Stimulated activated memory B cell treated with anti-CD40 and anti-IgM and Interleukin-4, amounts not matched to agents 10 μg/mL and 1 μg/mL and 100 μg/mL, for 72 hours (primary cell): ENCODE measurements at places on chromosomes 5 and 9.
A peak's percentile ranks its signal among the peaks of the same experiment; 100 is the strongest.

- H3K4me1 ChIP-seq: peaks cover 50% of the 10 kb centered on the region
- ATAC-seq: peak; percentile 63
- H3K27me3 ChIP-seq: no peaks in the 10 kb centered on the region
These were observed 1.1 kb upstream of the ZSWIM6 start for GRCh38 chr5:61330845-61331406.

- ATAC-seq: peak; percentile 57
- H3K4me1 ChIP-seq: peaks cover 9% of the 10 kb centered on the region
- H3K36me3 ChIP-seq: no peaks in the 10 kb centered on the region
- no peaks in the 10 kb centered on the region for H3K27me3 ChIP-seq
These were observed 73.5 kb downstream of the TRIM36 start for GRCh38 chr5:115096034-115096769.

- H3K4me3 ChIP-seq: no peak overlapping the region
- no peaks in the 10 kb centered on the region for H3K36me3 ChIP-seq
- no peak overlapping the region for H3K27ac ChIP-seq
- no peaks in the 10 kb centered on the region for H3K4me1 ChIP-seq
These were observed 151.8 kb upstream of the GPR151 start for GRCh38 chr5:146667633-146668272.

- H3K36me3 ChIP-seq: peaks cover 45% of the 10 kb centered on the region
- no peak overlapping the region for H3K4me3 ChIP-seq
- peak; percentile 66 for ATAC-seq
- peaks cover 45% of the 10 kb centered on the region for H3K27me3 ChIP-seq
These were observed 6.9 kb upstream of the EXOC3 start for GRCh38 chr5:435961-436640.

- H3K27ac ChIP-seq: no peak overlapping the region
- no peaks in the 10 kb centered on the region for H3K4me1 ChIP-seq
- no peak overlapping the region for H3K4me3 ChIP-seq
- no peak for ATAC-seq
- no peaks in the 10 kb centered on the region for H3K27me3 ChIP-seq
These were observed 1750.6 kb upstream of the CDH9 start for GRCh38 chr5:28788954-28789353.

DNA sequence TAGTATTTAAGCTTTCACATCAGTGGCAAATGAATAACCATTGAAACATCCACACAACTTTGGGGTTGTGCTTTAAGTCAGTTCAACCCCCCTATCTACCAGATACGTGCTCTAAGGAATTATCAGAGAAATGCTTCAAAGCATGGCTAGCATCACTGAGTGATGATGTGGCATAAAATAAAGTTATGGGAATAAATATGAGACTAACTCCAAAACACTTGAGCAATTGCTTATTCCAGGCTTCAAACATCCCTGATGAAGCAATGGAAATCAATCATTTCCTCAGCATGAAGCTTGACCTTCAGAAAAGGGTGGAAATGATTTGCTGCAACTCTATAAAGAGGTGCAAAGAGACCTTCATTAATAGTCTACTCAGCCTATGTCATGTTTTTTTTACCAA lies 292.0 kb upstream of the SMC2 start:
- no peaks in the 10 kb centered on the region for H3K4me1 ChIP-seq
- no peak overlapping the region for H3K4me3 ChIP-seq
- H3K27me3 ChIP-seq: no peaks in the 10 kb centered on the region
- no peak for ATAC-seq
- no peaks in the 10 kb centered on the region for H3K36me3 ChIP-seq

- H3K27ac ChIP-seq: no peak overlapping the region
- ATAC-seq: no peak
- no peaks in the 10 kb centered on the region for H3K36me3 ChIP-seq
These were observed 460.3 kb upstream of the TYRP1 start for GRCh38 chr9:12232836-12233235.

- no peaks in the 10 kb centered on the region for H3K36me3 ChIP-seq
- H3K27me3 ChIP-seq: no peaks in the 10 kb centered on the region
- no peak for ATAC-seq
These were observed 153.5 kb upstream of the KIF2A start for GRCh38 chr5:62152394-62153087.

DNA sequence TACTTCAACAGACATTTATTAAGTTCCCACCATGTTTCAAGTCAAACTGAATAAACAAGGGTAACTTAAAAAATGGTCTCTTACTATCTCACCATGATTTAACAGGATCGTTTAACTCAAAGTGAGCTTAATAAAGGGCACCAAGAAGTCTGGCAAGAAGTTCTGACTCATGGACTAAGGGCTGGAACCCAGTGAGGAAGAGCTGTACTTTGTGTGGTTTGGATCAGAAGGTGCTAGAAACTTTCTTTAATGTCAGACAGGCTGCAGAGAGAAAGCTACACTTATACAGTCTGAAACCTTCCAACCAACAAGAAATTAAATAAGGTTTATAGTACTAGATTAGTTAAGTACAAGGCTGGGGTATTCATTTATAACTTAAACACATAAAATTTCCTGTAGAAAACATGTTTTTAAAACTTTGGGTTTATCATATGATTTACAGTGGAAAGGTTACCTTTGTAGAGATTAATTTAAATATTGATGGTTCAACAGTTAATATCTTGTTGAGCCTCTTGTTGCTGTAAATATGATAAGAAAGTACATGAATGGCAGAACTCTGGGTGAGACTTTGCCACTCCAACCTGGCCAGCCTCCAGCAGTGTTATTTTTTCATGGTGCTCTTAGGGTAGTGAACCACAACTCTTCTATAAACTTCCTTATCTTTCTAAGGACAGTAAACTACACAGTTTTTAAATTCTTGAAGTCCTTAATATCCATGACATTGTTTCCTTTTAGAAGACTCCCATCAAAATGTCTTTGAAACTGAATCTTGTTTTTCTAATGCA lies 162.8 kb downstream of the MAN2A1 start:
- H3K27ac ChIP-seq: no peak overlapping the region
- no peaks in the 10 kb centered on the region for H3K27me3 ChIP-seq
- peaks cover 81% of the 10 kb centered on the region for H3K36me3 ChIP-seq
- no peak overlapping the region for H3K4me3 ChIP-seq
- ATAC-seq: no peak

DNA sequence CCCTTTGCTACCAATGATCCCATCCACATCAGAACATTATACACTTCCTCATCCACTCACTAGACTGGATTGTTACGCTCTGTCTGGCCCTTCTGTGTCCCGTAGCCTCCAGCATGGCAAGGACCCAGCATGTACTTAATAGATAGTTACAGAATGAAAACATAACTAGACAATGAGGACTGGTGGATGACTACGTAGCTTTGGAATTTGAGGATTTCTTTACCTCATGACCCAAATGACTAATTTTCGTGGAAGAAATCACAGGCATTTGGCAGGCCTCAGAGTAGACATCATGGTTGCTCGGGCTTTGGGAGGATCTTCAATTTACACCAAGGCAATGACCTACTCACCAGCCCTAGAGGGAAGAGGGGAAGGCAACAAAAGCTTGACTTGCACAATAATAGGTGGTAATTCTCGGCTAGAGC lies 299.8 kb downstream of the TLE1 start:
- no peak overlapping the region for H3K4me3 ChIP-seq
- no peak overlapping the region for H3K27ac ChIP-seq
- no peaks in the 10 kb centered on the region for H3K4me1 ChIP-seq

GRCh38 chr5:54579591-54580295 lies 62.2 kb downstream of the SNX18 start:
- H3K36me3 ChIP-seq: no peaks in the 10 kb centered on the region
- H3K27ac ChIP-seq: no peak overlapping the region
- H3K27me3 ChIP-seq: peaks cover 9% of the 10 kb centered on the region
- H3K4me1 ChIP-seq: peaks cover 19% of the 10 kb centered on the region
- no peak for ATAC-seq
- H3K4me3 ChIP-seq: no peak overlapping the region

DNA sequence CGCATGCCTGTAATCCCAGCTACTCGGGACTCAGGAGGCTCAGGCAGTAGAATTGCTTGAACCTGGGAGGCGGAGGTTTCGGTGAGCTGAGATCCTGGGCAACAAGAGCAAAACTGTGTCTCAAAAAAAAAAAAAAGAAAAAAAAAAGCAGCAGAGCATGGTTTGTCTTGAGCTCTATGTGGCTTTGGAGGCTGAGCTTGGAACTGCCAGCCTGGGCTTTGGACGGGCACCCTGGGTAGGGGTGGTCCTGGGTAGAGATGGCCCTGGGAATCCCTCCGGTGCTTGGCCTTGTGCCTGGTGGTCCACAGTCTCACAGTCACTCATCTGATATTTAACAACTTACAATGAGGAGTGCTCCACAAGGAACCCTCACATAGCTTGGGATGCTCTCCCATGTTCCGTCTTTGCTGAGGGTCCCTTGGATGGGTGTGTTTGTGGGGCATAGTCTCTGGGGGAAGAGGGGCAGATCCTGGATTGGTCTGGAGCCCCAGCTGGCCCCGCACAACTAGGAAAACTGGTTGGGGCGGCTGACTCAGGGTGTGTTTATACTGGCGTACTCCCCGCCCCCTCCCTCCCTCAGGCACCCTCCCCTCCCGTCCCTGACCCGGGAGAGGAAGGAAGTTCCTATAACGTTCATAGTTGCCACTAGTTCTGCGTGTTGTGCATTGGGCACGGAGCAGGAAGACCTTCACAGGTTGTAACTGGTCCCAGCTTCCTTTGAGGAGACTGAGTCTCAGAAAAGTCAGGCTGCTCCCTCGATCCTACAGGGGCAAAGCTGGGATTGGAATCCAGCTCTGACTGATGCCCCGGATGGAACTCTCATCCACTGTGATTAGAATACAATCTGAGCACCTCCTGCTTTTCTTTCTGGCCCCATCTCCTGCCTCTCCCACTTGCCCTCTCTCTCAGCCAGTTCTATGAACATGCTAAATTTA lies 11.2 kb downstream of the IER5L start:
- peak overlapping the region; percentile 35 for H3K27ac ChIP-seq
- ATAC-seq: no peak
- H3K27me3 ChIP-seq: peaks cover 19% of the 10 kb centered on the region
- H3K4me1 ChIP-seq: peaks cover 19% of the 10 kb centered on the region
- no peaks in the 10 kb centered on the region for H3K36me3 ChIP-seq

DNA sequence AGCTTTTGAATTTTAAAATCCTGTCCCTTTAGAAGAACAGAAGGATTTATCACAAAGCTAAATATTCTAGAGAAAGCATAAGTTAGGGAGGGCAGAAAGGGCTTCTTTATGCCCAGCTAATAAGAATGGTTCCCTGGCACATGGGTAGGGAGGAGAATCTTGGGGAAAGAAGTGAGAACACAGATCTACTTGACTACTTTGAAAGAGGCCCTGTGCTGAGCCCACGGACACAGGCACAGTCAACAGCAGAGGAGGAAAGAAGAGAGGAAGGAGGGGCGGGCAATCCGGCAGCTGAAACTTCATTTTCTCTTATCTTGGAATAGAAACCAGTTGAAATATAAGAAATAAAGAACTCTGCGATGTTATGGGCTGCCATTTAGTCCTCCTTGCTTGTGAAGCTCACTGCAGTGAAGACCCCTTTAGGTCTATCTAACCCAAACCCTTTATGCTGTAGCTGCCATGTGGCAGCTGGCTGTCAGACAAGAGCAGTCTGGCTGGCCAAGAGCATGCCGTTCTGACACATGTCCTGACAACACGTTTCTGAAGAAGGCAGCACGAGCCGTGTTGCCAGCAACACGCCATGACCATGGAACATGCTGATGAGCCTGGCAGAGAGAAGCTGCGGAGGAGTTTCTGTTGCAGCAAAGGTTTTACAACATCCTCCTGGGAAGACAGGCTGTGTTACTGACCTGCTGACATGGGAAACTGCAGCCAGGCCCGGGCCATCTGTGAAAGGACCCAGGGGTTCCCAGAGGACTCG lies 34.2 kb downstream of the ABLIM3 start:
- no peak overlapping the region for H3K4me3 ChIP-seq
- H3K27ac ChIP-seq: no peak overlapping the region
- no peak for ATAC-seq
- no peaks in the 10 kb centered on the region for H3K36me3 ChIP-seq
- no peaks in the 10 kb centered on the region for H3K4me1 ChIP-seq
- H3K27me3 ChIP-seq: peaks cover 36% of the 10 kb centered on the region

GRCh38 chr5:119312403-119312802 lies 43.4 kb upstream of the TNFAIP8 start:
- H3K4me3 ChIP-seq: no peak overlapping the region
- no peaks in the 10 kb centered on the region for H3K27me3 ChIP-seq
- ATAC-seq: no peak
- peak overlapping the region; percentile 85 for H3K27ac ChIP-seq

DNA sequence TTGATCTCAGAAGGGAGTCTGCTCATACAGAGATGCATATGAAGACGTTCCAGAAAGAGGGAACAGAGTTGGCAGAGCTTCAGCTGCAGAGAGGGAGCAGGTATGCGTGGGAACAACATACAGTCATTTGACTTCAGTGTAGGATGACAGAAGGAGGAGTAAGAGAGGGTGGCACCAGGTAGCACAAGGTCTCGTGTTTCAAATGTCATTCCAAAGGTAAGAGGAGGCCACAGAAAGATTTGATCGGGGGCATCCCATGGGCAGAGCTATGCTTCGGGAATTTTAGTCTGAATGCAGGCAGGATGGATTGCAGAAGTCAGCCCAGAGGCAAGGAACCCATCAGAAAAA lies 367.1 kb downstream of the CDK5RAP2 start:
- peaks cover 12% of the 10 kb centered on the region for H3K27me3 ChIP-seq
- no peak overlapping the region for H3K4me3 ChIP-seq
- H3K36me3 ChIP-seq: no peaks in the 10 kb centered on the region
- no peak overlapping the region for H3K27ac ChIP-seq
- no peak for ATAC-seq
- H3K4me1 ChIP-seq: no peaks in the 10 kb centered on the region

DNA sequence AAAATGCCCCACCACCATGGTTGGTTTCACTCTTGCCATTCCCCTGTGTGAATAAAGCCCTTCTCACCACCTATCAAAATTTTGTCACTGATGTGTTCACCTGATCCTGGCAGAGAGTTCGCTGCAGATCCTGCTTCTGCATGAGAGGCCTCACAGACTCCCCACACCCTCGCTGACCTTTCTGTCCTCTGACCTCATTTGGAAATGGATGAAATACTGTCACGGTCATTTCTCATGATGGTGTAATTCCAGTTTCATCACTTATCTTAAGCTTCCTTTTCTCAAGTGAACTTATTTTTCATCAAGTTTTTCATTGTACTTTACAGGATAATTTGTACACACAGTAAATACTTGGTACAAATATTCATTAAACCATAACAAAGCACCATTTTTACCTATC lies 131.3 kb downstream of the FRMD3 start:
- no peaks in the 10 kb centered on the region for H3K27me3 ChIP-seq
- no peaks in the 10 kb centered on the region for H3K4me1 ChIP-seq
- no peak overlapping the region for H3K4me3 ChIP-seq
- no peak for ATAC-seq
- H3K27ac ChIP-seq: no peak overlapping the region
- no peaks in the 10 kb centered on the region for H3K36me3 ChIP-seq

- no peaks in the 10 kb centered on the region for H3K4me1 ChIP-seq
- no peaks in the 10 kb centered on the region for H3K36me3 ChIP-seq
- no peaks in the 10 kb centered on the region for H3K27me3 ChIP-seq
- H3K27ac ChIP-seq: no peak overlapping the region
These were observed 118.3 kb downstream of the DRD1 start for GRCh38 chr5:175325681-175326080.

GRCh38 chr5:33361781-33362180 lies 79.0 kb upstream of the TARS1 start:
- no peaks in the 10 kb centered on the region for H3K4me1 ChIP-seq
- no peaks in the 10 kb centered on the region for H3K27me3 ChIP-seq
- no peak overlapping the region for H3K4me3 ChIP-seq
- H3K36me3 ChIP-seq: no peaks in the 10 kb centered on the region
